ENCODE measurements at places on chromosomes 5 and 9. TPM values are rescaled to one million over a fixed set of nuclear protein-coding genes. Genes with fewer than 3 reads are reported as not detected.

DNA sequence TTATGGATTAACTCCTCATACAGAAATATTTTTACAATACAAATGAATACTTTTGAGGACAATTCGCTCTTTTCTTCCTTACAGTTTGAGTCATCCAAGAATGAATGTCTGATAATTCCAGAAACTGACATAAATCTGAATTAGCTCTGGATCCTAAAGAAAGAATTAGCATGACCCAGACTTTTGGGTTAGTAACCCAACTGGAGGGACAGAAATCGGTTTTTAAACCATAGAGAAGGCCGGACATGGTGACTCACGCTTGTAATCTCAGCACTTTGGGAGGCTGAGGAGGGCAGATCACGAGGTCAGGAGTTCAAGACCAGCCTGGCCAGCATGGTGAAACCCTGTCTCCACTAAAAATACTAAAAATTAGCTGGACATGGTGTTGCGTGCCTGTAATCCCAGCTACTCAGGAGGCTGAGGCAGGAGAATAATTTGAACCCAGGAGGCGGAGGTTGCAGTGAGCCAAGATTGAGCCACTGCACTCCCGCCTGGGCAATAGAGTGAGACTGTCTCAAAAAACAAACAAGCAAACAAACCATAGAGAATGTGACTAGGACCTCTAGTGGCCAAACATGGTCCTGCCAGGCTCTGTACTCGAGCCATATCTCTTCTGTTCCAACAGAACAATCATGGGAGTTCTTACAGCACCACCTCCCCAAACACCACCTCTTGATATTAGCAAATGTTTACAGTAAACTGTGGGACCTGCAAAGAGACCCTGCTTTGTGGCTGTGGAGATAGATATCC lies 44.8 kb downstream of the LURAP1L start:
- DNase-seq = no peak

Gene DOCK2
- polyA plus RNA-seq = 4.1 TPM

- DNase-seq = no peak
Measured at GRCh38 chr5:61461417-61461816, 129.4 kb downstream of the ZSWIM6 start.

Gene HTR1A
- polyA plus RNA-seq = not detected

DNA sequence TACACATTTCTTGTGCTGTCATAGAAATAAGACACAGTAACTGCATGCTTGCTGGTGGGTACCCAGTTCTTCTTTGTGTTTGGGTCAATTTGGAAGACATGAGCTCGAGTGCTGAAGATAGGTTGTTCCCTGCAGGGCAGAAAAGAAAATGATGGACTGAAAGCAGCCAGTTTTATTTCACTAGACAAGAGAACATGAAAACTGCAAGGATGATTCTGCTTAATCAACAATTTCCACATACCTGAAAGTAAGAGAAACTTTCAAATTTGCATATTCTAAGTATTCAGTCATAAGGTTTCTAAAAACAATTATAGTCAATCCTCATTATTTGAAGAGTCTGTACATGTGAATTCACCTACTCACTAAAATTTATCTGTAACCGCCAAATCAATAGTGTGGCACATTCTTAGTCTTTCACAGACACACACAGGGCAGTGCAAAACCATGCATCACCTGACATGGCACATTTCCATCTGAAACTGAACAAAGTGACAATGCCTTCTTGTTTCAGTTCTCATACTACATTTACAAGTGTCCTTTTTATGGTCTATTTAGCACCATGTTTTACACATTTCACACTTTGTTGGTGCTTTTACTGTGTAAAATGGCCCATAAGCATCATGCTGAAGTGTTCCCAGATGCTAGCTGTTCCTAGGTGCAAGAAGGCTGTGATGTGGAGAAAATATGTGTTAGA lies 56.9 kb downstream of the HOMER1 start:
- DNase-seq = no peak

Gene RNF224
- 0.09 TPM for polyA plus RNA-seq

DNA sequence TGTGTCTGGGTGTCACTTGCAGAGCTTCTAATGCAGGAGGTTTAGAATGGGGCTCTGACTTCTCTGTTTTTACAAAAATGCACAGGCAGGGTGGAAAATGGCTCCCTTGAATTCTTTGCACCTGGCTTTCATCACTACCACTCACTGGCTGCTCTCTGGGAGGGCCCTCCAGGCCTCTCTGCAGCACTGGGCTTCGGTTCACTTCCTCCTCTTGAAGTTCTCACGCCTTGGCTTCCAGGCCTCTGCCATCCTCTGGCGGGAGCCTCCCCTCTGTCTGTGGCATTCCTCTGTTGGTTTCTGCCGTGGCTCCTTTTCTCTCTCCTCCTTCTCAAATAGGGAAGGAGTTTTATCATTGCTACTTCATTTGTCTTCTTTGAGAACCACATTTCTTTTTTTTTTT lies 2.8 kb upstream of the PRLR start:
- DNase-seq = no peak

GRCh38 chr5:129048509-129048908 lies 46.0 kb upstream of the ISOC1 start:
- DNase-seq = no peak

- DNase-seq = no peak
Measured at GRCh38 chr5:175690025-175690424, 32.2 kb downstream of the HRH2 start.

Gene SMU1
- 14.3 TPM for polyA plus RNA-seq

DNA sequence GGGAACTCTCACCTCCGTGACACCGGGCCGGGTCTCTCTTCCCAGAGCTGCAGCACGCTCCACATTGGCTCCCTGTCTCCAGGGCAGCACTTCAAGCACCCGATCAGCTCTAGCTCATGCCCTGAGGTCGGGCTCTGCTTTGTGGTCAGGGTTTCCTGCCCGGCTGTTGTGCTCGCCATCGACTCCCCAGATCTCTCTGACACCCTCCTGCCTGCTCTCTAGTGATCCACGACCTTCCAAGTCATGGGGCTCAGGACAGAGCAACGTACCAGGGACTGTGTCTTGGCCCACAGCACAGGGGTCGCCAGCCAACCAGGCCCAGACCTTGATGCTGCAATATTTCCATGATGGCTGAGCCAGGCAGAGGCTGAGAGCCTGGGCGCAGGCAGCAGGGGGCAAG lies 45.1 kb downstream of the PRRT1B start:
- DNase-seq = no peak

Gene PCDHA1
- polyA plus RNA-seq = 0.03 TPM

- no peak for DNase-seq
Measured at GRCh38 chr5:177502886-177503285, 5.5 kb upstream of the PDLIM7 start.

Gene SLC22A5
- 6.4 TPM for polyA plus RNA-seq

DNA sequence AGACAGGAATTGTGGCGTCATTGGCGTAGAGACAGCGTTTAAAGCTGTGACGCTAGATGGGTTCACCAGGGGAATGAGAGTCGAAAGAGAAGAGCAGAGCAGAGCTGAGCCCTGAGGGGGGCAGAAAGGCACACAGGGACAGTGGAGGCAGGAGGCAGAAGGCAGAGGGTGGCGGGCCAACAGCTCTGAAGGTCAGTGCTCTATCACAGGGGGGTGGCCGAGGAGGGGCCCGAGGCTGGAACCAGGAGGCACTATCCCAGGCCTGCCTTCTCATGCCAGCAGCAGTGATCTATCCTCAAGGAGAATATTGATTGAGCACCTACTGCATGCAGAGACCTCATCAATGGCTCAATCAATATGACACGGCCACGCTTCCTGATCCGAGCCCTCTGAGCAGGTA lies 132.4 kb downstream of the KCNIP1 start:
- DNase-seq = no peak

DNA sequence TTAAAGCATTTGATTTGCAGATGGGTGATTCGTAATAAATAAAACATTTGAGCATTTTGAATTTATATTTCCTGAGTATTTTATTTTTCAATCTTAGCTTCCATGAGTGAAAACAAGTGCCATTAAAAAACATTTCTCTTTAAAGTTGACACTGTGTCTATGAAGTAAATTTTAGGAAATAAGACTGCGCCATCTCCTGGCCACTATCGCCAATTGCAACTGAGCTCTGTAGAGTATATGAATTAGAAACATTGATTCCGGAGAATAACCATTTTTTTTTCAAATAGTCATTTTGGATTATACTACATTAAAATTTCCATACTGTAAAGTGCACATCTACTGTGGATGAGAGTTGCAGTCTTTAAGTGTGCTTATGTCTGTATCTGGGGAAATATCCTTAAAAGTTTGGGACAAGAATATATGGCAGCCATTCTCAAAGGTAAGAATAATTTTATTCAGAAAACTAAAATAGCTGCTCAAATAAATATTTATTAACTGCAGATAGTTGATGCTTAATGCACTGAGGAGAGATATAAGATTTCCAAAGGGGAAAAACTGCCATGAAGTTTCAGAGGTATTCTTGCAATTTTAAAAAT lies 5.9 kb downstream of the DMRTA1 start:
- no peak for DNase-seq

GRCh38 chr5:26737348-26738265 lies 300.8 kb downstream of the CDH9 start:
- no peak for DNase-seq

- no peak for DNase-seq
Measured at GRCh38 chr5:133687212-133688061, 75.1 kb upstream of the FSTL4 start.

- DNase-seq = no peak
Measured at GRCh38 chr9:105760053-105760452, 65.7 kb downstream of the TMEM38B start.

DNA sequence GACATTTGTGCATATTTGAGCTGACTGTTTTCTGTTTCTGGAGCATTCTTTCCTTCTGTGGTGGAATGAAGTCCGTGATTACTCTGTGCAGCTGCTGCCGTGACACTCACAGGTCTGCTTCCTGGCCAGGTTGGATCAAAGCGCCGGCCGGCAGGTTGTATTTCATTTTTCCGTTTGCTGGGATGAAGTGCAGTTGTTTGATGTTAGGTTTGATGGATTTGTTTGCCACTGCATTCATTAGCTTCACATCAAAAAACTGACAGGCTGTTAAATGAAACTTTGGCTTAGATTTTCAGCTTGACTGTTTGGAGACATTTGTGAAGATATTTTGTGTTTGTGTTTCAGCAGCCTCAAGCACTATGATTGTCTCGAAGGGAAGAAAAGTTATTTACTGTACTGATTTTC lies 140.1 kb downstream of the KDM4C start:
- no peak for DNase-seq

DNA sequence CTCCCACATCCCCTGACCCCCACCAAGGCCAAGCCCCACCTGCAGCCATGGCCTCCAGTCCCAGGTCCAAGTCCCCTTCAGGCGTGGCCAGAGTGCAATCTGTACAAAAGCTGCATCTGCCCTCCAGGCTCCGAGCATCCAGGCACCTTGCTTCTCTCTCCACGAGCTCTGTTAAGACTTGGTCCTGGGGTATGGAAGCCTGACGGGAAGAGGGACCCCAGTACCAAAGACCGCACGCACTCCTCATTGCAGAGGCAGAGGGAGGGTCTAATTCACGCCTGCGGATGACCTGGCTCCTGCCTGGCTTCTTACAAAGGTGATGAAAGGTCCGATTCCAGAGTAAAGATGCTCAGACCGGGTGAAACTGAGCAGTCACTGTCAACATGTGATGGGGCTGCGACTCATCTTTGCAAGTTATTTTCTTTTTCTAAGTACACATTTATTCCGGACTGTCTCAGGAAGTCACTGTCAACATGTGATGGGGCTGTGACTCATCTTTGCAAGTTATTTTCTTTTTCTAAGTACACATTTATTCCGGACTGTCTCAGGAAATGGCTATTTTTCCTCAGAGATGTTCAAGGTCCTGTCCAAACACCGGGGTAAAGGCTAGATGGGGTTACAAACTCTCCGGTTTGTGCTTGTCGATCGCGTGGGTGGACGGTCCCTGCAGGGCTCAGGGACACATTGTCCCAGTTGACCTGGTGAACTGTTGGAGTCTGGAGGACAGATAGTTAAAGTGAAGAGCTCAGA lies 252.0 kb upstream of the IRX4 start:
- no peak for DNase-seq

- no peak for DNase-seq
Measured at GRCh38 chr9:79573412-79573923, 1.7 kb downstream of the TLE4 start.

Gene CTSV
- 0.13 TPM for polyA plus RNA-seq

- no peak for DNase-seq
Measured at GRCh38 chr9:31848505-31849285, 535.7 kb upstream of the ACO1 start.

GRCh38 chr5:138643040-138643791 lies 68.0 kb upstream of the HSPA9 start:
- DNase-seq = no peak

DNA sequence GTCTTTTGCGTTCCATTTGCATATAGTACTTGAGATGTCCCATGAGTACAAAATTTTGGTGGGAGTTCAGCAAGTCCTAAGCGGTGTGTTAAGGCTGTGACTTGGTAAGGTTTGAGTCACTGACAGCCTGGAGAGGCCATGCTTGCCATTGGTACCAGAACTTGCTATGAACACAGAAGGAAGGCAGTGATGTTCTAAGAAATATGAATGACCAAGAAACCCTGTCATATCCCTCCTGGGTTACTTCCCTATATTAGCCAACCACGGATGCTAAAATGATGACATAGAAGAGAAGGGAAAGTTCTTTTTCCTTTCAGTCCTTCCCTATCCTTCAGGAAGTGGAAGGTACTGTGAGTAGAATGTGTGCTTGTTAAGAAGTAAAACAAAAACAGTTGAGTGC lies 136.7 kb downstream of the GCNT1 start:
- no peak for DNase-seq

DNA sequence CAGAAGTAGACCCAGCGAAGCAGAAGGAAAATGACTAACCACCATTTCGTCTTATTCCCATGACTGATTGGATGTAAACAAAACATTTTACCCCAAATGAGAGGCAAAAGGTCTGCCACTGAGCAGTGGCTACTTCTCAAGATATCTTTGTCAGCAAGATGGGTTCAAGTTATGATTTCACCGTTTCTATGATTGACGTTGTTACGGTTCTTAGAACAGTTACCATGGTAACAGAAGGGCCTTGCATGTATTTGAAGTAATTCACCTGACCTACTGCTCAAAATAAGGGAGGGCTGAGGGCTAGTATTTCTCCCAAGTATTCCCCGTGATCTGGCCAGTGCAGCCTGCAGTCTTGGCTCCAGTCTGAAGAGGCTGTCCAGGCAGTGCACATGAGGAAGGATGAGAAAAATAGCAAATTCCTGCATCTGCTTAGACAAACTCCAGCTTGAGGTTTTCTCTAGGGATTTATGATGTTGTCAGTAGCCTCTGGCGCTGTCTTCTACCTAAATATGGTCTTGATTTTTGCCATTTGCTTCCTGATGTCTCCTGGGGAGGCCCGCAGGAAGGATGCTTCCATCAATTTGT lies 372.7 kb downstream of the TMEM38B start:
- DNase-seq = no peak

Gene FRMD3
- 4.8 TPM for polyA plus RNA-seq

GRCh38 chr9:706606-707459 lies 134.7 kb upstream of the DMRT1 start:
- DNase-seq = no peak

Gene TAF11L5
- not detected for polyA plus RNA-seq

DNA sequence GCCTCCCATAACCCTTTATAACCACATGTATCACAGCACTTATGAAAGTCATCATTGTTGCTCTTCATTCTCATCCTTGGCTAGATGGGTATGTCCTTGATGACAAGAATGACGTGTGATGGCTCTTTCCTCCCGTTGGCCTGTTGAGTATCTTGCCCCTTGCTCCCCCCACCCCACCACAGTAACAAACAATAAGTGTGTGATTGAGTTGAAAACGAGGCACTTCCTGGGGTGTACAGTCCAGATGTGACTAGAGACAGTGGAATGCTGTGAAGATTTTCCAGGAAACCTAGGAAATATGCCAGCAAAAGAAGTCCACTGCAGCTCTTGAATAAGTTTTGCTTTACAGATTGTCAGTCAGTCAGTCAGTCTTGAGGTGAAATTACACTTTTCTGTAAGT lies 262.5 kb downstream of the ELAVL2 start:
- no peak for DNase-seq

Gene IL5
- not detected for polyA plus RNA-seq

Gene PHYHD1
- polyA plus RNA-seq = 34.8 TPM

Data from urinary bladder (tissue), 4 donors.